Brain pericyte (primary cell): ENCODE measurements at places on chromosomes 11 and 22.

DNA sequence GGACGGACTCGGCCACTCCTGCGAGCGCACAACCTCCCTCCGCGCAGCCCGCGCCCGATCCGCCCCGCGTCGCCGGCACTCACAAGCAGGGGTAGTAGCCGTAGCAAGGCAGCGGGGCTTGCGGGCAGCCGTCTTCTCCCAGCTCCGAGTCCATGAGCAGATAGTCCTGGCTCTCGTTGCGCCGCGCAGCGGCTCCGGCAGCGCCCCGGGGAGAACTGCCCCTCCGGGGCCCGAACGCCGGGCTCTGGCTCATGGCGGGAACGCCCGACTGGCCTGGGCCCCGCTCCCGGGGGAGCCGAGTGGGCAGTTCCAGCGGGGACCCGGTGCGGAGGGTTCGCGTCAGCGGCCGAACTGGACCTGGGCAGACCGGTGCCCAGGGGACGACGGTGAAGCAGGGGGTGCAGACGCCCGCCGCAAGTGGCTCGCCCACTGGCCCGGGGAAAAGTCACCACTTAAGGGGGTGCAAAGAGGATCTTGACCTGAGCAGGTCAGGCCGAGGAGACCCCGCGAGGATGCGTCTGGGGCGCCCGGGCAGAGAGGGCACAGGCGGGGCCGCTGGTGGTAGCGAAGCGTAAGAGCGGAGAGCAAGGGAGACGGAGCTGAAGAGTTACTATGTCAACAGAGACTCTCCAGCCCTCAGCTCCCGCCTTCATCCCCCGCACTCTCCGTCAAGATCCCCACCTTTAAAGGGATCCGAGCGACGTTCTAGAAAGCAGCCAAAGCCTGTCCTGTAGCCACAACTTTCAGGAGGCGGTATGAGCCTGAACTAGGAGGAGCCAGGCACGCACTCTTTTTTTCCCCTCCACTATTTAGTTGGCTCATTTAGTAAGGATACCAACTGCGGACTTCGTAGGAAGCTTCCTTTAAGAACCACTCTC is at the start of gene TRPC6:
Gene TRPC6, minus strand, starts transcription at position 757 of the 878 bp plus-strand sequence. Its CDS starts 504 bp downstream, at position 253.
- DNase-seq = peak; percentile 58

GRCh38 chr11:94521684-94522083 is 9.4 kb downstream of the C11orf97 start:
- no peak for DNase-seq

- DNase-seq = no peak
Measured at GRCh38 chr11:18229501-18229900, 7.1 kb downstream of the SAA4 start.

DNA sequence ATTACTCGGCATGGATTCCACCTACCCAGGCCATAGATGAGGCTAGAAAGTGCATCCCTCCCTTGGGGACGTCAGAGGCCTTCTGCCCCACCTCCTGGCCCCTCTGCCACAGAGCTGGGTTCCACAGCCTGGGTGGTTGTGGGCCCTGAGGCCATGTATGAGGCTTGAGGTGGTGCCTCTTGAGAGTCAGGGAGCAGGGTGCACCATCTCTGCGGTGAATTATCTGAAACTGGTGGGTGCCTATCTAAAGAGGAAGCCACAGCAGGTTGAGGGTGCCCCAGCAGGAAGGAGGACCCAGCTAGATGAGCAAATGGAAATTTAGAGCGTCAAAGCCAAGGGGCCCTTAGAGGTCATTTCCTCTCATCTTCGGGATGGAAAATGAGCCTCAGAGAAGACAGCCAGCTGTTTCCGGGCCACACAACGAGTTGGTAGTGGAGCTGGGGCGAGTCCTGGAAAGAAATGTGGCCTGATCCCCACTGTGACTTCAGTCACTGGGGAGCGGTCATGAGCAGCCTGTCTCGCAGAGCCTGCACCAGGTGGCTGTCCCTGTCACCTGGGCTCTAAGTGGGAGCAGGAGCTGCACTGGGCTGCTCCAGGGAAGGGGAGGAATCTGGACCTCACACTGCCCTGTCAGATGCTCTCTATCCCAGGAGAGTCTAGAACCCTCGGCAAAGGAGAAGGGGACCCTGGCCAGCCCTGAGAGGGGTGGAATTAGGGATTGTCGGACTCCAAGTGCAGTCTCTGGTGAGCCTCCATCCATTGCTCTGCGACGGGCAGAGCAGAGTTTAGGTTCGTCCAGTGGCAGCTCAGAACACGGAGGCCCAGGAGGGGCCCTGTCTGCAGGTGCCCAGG is 7.3 kb downstream of the ADORA2A start:
- no peak for DNase-seq

DNA sequence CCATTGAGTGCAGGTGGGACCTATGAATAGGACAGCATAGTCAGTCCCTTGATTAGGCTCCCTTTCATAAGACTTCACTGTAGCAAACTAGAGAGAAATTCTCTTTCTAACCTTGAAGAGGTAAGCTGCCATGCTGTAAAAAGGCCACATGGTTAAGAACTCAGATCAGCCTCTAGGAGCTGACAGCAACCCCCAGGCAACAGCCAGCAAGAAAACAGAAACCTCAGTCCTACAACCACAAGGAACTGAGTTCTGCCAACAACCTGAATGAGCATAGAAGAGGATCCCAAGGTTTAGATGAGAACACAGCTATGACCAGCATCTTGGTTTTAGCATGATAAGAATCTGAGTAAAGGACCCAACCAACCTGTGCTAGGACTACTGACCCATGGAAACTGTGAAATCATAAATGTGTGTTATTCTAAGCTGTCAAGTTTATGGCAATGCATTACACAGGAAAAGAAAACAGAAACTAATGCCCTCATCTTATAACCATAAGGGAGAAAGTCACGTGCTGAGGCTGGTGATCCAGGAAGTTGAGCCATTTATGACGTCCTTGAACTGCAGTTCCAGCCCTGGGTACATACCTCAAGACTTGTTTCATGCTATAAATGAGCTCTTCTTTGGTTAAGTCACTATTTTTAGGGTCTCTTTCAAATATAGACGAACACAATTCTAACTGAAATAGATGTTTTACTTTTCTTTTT is 43.3 kb downstream of the RAB38 start:
- no peak for DNase-seq

DNA sequence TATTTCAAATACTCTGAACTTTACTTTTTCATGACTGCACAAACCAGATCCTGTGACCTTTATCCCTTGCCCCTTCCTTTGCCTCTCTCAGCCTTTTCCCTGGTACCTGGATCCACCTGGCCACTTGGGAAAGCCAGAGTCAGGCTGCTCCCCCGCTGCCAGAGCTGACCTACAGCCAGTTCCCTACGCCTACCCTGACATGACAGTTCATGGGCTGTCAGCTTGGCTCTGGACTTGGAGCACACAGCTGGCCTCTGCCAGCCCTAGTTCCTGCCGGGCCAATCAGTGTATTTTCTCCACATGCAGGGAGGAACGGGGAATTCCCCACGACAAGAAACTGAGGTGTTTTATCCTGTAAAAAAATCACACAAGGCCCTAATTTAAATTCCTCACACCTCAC is 382.6 kb downstream of the INSC start:
- DNase-seq = no peak

GRCh38 chr22:46843821-46844255 is 81.4 kb downstream of the TBC1D22A start:
- DNase-seq = no peak

DNA sequence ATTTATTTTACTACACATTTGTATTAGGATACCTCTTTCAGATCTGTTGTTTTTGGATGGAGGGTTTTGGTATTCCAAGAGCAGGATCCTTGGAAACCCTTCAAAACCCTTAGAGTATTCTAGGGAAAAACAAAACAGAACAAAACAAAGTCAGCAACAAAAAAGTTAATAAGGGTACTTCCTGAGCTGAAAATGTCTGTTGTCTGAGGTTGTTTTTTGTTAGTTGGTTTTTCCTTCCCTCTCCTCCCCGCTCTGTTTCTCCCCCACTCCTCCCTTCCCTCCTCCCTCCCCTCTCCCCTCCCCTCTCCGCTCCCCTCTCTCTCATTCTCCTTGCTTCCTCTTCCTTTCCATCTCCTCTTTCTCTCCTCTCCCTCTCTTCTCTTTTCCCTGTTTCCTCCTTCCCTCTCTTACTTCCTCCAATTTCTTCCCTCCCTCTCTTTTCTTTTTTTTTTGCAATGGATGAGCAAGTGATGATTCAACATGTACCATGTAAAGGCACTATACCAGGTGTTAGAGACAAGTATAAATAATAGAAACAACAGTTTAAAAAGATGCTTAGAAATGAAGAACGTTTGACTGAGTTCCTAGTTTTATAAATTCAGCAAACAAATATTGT is 160.6 kb downstream of the TMEM135 start:
- no peak for DNase-seq

DNA sequence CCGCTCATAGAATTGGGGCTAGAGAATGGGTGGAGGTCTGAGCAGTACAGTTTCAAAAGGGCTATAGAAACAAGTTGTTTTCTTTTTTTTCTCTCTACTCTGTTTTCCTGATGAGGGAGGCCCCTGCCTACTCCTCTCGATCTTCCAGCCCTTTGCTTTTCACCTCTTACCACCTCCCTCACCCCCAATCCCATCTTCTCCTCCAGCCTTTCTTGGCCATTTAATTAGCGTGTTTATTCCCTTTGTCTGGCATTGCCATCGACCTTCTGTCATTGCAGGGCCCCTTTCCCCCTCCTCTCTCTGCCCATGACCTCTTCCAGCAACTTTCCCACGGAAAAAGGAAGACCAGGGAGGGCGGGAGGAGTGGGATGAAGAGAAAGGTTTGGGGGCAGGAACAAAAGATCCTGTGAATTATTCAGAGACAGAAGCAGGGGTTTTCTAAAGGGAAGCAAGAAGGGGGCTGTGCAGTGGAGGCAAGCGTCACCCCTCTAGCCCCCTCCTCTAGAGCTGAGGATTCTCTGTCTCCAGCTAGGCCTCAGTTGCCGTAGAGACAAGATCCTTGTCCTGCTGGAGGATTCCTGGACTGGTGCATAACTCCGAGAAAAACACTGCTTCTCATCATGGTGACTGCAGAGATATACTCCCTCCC is 12.9 kb downstream of the DTX4 start:
- DNase-seq = no peak

GRCh38 chr22:43535741-43536140 is 123.9 kb downstream of the MPPED1 start:
- DNase-seq = no peak

DNA sequence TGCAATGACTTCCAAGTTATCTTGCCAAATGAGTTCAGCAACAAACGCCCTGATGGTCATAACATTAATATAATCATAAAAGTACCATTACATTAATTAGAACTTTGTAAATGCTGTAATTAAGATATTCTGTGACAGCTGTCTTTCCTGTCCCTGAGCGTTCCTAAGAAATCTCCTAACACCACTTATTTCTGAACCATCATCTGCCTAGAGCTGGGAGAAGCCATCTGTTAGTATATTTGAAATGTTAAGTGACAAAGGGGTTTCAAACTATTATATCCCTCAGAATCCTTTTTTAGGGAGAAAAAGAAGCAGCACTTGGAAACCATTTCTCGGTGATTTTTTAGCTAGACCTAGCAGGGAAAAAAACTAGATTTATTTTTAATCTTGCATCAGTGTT is 657.5 kb downstream of the FAM181B start:
- DNase-seq = no peak
